ENCODE measurements at places on chromosomes 3 and 15. TPM values are rescaled to one million over a fixed set of nuclear protein-coding genes. Genes with fewer than 3 reads are reported as not detected.

- peaks cover 15% of the 10 kb centered on the region for H3K36me3 ChIP-seq
- no peak overlapping the region for H3K27ac ChIP-seq
- no peak overlapping the region for H3K4me3 ChIP-seq
- no peak for DNase-seq
- H3K27me3 ChIP-seq: no peaks in the 10 kb centered on the region
Measured at GRCh38 chr3:197076415-197076814, 46.8 kb upstream of the MELTF start.

DNA sequence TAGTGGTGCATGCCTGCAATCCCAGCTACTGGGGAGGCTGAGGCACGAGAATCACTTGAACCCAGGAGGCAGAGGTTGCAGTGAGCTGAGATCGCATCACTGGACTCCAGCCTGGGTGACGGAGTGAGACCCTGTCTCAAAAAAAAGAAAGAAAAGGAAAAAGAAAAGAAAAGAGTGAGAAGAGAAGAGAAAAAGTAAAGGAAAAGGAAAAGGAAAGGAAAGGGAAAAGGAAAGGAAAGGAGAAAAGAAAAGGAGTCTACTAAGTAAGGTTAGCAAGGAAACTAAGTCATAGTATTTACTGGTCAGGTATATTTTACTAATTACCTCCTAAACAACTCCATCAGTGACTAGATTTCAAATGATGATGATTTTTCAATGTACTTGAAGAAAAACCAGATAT is 198.3 kb downstream of the VPS13C start:
- no peak for DNase-seq
- H3K4me3 ChIP-seq: no peak overlapping the region
- no peak overlapping the region for H3K27ac ChIP-seq
- peaks cover 5% of the 10 kb centered on the region for H3K36me3 ChIP-seq
- H3K4me1 ChIP-seq: no peaks in the 10 kb centered on the region

DNA sequence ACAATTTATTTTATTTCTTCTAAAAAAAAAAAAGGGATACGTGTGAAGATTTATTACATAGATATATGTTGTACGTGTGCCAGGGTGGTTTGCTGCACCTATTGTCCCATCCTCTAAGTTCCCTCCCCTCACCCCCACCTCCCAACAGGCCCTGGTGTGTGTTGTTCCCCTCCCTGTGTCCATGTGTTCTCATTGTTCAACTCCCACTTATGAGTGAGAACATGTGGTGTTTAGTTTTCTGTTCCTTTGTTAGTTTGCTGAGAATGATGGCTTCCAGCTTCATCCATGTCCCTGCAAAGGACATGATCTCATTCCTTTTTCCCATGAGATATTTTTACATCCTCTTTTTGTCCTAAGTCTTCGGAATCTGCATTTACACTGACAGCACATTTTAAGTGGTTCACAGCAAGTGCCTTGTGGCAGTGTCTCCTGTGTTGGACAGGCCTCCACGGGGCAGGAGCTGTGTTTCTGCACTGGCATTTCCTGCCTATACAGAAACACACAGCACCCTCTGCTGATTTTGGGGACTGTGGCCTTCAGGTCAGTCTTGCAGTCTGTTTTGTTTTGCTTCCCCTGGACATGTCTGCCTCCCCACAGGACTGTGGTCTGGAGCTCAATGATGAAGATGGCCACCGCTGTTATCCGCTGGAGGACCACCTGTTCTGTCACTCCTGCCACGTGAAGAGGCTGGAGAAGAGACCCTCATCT is 12.7 kb upstream of the SACM1L start:
- peak overlapping the region; percentile 33 for H3K27ac ChIP-seq
- DNase-seq: no peak
- no peaks in the 10 kb centered on the region for H3K27me3 ChIP-seq

DNA sequence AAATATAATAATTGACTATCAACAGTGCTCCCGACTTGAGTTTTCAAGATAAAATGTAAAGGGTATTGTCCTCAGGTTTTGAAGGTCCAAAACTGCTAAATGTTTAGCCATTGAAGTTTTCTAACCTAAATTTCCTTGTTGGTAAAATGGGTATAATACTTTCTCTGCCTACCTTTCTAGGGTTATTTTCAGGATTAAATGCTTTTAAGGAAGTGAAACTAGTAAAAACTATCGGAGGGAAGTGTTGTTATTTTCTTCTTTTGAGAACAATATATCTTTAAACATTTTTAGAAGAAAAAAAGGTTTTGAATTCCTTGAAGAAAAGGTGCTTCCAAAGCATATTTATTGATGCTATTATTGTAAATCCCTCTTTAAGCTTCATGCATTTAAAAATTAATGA is 67.3 kb downstream of the FILIP1L start:
- no peak overlapping the region for H3K27ac ChIP-seq
- no peaks in the 10 kb centered on the region for H3K36me3 ChIP-seq
- no peaks in the 10 kb centered on the region for H3K27me3 ChIP-seq
- DNase-seq: no peak
- peaks cover 25% of the 10 kb centered on the region for H3K4me1 ChIP-seq
- H3K4me3 ChIP-seq: no peak overlapping the region

DNA sequence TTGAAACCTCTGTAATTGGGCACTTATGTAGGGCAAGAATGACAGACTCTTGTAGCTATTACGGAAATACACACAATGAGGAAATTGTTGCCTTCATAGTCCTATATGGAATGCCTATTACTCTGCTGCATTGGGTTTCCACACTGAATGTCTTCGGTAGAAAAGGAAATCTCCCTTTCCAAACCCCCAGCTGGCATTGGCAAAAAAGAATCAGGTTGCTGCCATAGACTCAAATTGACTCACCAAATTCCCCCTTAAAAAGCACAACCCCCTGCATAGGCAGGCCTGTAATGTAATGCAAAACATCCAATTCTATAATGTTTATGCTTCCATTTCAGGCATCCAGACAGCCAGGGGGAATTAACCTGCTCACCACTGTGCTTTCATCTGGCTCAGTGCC is 44.8 kb upstream of the NTRK3 start:
- no peaks in the 10 kb centered on the region for H3K36me3 ChIP-seq
- no peak overlapping the region for H3K27ac ChIP-seq
- no peaks in the 10 kb centered on the region for H3K4me1 ChIP-seq
- H3K4me3 ChIP-seq: no peak overlapping the region
- DNase-seq: no peak

GRCh38 chr3:73789825-73790444 is 165.2 kb upstream of the PDZRN3 start:
- no peaks in the 10 kb centered on the region for H3K36me3 ChIP-seq
- H3K27ac ChIP-seq: no peak overlapping the region
- peaks cover 16% of the 10 kb centered on the region for H3K27me3 ChIP-seq
- H3K4me3 ChIP-seq: no peak overlapping the region

DNA sequence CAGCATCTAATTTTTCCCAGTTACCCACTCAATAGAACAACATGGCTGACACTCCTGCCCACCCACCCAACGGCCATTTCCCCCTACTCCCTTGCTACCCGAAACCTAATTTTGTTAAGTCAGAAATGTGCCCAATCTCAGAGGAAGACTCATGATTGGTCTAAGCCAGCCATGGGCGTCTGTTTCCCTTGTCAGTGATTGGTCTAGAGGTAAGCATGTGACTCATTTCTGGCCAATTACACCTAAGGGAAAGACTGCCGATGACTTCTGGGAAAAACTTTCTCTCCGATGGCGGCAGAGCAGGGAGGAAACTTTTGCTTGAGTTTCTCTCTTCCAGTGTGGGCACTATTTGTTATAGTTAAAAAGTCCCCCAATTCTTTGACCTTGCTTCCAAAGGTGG is 72.9 kb downstream of the RPLP1 start:
- H3K27ac ChIP-seq: no peak overlapping the region
- H3K4me3 ChIP-seq: no peak overlapping the region
- no peak for DNase-seq

- H3K36me3 ChIP-seq: no peaks in the 10 kb centered on the region
- no peak overlapping the region for H3K27ac ChIP-seq
Measured at GRCh38 chr15:80635953-80636352, 59.2 kb upstream of the ABHD17C start.

- DNase-seq: no peak
- peaks cover 54% of the 10 kb centered on the region for H3K27me3 ChIP-seq
- H3K4me1 ChIP-seq: no peaks in the 10 kb centered on the region
- no peaks in the 10 kb centered on the region for H3K36me3 ChIP-seq
- H3K4me3 ChIP-seq: no peak overlapping the region
- H3K27ac ChIP-seq: no peak overlapping the region
Measured at GRCh38 chr3:39260957-39261356, 18.9 kb downstream of the CX3CR1 start.

- no peaks in the 10 kb centered on the region for H3K36me3 ChIP-seq
- H3K4me3 ChIP-seq: no peak overlapping the region
- H3K4me1 ChIP-seq: peaks cover 19% of the 10 kb centered on the region
- no peak overlapping the region for H3K27ac ChIP-seq
- DNase-seq: no peak
- peaks cover 7% of the 10 kb centered on the region for H3K27me3 ChIP-seq
Measured at GRCh38 chr3:193348686-193349085, 29.9 kb downstream of the ATP13A5 start.

ZKSCAN7 gene
- total RNA-seq: 25.0 TPM

ANXA2 gene
- 366 TPM for total RNA-seq

ADGRG7 gene
- 1.4 TPM for total RNA-seq
